ENCODE measurements at places on chromosomes 16 and 17.

DNA sequence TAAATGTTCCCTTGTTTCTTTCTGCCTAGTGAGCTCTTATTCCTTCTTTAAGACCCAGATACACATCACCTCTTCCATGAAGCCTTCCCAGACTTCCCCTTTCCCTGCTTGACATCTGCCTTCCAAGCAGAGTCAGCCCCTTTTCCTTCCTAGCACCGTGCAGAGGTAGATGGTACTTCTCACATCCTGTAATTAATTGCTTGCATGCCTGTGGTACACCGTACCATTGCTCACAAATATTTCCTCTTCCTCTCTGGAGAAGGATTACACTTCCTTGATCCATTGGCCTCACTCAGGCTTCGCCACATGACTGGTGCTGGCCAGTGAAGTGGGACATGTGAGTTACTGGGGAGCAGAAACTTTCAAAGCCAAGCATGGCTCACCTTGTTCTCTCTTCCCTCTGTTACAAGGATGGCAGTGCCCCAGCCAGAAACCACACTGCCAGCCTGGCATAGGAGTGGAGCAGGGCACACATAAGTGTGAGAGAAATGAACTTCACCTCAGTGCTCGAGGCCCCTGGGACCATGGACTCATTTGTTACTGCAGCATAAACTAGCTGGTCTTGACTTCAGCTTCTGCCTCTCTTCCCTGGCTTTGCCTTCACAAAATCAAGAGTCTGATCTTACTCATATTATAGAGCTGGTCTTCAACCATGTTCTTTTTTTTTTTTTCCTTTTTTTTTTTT is 44.0 kb downstream of the SOST start:
- no peak for DNase-seq

DNA sequence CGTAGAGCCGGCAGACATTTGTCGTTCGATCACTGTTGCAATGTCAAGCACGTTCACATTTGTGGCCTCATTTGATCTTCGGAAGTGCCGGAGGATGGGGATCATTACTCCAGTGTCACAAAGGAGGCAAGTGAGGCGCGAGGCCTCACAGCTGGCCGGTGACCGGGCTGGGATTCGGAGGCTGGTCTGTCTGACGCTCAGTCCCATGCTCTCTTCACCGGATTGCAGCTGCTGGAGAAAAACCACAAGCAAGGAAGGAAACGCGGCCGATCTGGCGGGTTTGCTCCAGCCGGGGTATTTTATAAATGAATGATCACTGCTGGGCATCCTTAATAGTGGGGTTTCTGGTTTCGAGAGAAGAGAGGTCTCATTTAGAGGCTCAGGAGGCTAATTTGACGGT is 127.8 kb downstream of the OR1D5 start:
- no peak for DNase-seq

DNA sequence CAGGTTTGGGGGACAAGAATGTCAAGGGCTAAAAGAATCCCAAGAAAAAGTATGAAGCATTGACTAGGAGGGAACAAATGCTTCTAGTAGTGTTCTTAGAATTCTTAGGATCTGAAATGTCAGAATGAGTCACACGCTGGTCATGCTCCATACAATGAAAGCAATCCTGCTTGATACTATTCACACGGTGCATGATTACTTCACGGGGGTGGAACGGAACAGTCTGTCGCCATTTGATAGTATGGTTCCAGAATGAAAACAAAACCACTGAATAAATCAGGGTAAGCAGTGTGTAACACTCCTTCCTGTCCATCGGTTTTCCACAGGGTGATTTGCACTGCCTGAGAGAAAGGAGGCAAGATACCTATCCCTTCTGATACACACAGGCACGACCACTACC is 22.9 kb upstream of the YWHAE start:
- DNase-seq = no peak

- no peak for DNase-seq
These were observed 197.4 kb downstream of the ZNF423 start for GRCh38 chr16:49658531-49658930.

GRCh38 chr17:78558989-78559388 is 18.2 kb downstream of the DNAH17 start:
- no peak for DNase-seq

- DNase-seq = peak; percentile 80
These were observed 63.6 kb upstream of the TBX2 start for GRCh38 chr17:61335845-61336655.

- DNase-seq = no peak
These were observed at the start of gene PRSS36 for GRCh38 chr16:31149894-31150890. Gene PRSS36 (minus strand): TSS chr16:31150066. CDS start chr16:31150035, 31 bp downstream.

DNA sequence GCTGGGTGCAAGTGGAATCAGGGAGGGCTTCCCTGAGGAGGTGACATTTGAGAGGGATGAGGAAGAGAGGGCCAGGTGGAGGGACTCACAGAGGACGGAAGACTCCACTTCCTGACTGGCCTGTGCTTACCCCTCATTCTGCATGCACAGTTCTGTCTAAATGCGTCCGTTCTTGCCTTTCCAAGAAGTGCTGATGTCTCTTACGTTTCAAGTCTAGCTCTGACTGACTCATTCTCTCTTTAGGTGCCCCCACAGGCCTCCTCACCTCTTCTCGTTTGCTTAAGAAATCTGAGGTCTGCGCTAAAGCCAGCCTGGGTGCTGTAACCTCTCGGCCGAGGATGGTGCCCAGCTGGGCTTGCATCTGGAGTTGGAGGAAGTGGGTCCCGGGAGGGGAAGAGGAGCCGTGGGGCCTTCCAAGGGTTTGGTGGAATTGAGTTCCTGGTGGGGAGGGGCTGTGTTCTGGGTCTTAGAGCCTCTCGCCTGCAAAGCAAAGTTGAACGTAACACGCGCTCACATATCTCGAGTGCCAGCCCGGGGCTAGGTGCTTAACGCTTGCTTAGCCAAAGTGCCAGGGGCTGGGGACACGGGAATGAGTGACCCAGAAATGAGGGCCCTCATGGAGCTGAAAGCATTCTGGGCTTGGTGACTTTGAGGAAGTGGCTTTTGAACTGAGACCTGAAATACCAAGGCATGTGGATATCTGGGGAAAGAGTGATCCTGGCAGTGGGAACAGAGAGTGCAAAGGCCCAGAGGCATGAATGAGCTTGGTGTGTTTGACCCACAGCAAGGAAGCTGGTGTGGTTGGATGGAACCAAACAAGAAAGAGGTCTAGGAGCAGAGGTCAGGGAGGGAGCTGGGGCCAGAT is 4.8 kb downstream of the IL4R start:
- no peak for DNase-seq

DNA sequence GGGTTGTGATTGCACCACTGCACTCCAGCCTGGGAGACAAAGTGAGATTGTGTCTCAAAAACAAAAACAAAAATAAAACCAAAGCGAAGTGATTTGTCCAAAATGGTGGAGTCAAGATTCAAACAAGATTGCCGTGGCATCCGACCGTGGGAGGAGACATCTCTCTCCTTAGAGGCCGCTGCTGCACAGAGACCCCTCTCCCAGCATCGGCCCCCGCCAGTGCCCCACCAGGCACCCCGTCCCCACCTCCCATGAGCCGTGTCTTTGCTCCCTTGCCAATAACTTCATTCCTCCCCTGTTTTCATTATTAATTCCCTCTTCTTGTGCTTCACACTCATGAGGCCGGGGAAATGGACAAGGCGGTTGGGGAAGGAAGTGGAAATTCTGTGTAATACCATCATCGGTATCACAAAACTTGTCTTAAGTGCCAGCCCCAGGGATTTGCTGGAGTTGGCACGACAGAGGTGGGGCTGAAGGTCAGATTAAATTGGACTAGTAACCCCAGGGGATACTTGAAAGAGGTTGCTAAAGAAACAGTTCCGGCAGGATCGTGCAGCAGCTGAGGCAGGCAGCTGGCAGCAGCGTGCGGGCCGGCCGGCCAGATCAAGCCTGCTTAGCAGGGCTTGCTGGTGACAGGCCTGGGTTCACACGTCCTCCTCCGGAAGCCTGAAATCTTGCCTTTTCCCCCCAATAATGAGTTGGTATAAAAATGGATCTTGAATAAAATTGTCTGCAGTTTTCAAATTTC is 66.8 kb downstream of the RTN4RL1 start:
- DNase-seq = no peak

DNA sequence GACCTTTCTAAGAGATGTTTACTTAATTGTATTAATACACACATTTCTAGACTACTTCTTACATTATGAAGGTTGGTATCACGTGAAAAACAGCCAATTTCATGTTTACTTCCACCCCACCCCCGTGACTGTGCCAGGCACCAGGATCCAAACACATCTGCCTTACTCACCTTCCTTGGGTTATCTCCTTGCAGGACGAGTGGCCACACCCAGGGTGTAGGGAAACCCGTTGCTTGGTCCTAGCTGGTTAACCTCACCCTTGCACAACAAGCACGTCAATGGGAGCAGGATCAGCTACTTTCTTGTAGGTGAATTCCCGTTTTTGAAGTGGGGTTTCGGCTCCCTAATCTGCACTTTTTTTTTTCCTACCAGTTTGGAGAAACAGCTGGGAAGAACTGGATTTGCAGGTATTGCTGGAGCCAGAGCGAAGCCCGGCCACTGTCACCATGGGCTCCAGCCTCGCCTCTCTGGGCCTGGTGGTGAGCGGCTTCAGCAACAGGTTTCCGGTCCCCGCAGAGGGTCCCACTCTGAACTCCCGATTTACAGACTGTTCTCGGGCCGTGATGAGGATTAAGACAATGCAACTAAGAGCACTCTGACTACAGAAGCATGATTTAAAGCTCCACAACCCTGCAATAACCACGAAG is 2.1 kb upstream of the UBB start:
- DNase-seq = no peak

DNA sequence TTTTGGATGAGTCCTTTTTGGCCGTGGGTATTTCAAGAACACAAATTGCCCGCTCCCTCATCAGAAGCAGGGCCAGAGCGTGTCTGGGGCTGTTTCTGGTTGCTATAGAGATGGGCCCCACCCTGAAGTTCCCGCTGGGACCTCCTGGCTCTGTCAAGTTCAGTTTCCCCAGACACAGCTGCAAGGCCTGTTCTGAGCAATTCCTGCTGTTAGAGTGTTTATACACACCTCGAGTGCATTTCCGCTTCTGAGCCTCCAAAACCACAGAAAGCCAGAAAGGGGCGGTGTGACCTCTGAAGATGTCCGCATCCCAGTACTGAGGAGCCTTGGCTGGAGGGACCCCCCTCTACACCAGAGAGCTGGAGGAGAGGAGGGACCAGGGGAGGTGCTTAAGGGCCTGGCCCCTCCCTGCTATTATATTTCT is 9.3 kb upstream of the WBP2 start:
- DNase-seq = peak; percentile 38

DNA sequence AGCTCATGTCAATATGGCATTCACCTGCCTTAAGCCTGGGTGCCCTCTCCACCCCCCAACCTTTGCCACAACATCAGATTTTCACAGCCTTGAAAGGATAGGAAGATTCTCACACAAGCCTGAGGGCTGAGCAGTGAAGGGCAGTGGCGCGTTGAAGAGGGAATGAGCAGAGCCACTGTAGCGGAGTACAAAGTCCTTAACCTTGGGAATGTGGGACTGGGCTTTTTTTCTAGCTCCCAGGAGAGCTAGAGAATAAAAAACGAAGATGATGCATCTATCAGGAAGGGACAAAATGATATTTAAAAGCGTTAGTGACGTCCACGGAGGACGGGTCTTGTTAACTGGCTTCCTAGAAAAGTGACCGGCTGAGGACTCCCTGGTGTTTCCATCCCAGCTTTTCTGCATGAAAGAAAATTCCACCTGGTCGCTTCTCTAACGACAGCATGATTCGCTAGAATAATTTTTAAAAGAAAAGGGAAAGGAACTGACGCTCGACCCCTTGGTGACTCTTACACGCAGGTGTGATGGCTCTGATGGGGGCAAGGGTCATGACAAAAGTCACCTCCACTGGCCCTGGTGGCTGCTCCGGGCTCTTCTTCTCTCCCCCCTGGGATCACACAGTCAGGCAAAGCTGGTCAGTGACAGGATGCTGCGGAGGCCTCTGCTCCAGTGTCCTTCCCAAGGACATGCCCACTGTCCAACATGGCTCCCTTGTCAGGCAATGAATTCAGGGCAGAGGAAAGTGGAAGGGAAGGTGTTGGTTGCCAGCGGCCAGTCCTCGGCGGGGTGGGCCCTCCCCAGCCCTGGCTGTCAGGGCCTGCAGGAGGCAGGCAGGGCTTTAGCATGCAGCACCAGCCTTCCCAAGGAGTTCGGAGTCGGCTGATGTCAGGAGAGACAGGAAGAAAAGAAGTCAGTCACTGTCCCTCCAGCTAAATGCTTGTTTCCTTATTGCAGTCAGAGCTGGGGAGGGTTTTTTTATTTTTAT is 58.4 kb upstream of the IRX3 start:
- no peak for DNase-seq

DNA sequence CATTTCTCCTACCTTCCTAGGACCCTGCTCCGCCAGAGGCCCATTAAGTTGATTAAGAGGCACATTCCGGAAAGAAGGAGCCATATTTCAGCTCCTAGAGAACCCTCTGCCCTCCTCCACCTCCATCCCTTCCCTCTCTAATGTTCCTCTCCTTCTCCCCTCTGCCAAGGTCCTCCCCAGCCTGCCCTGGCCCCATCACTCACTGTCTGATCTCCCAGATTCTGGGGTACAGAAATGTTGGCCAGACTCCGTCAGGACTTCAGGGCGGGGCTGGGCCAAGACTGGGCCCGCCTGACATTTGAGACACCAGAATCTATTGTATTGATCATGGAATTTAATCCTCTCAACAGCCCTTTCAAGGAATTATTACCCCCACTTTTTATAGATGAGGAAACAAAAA is 136.1 kb downstream of the TMEM132E start:
- DNase-seq = no peak

GRCh38 chr16:86026171-86026910 is 127.4 kb downstream of the IRF8 start:
- no peak for DNase-seq

- no peak for DNase-seq
These were observed 3.7 kb downstream of the VEZF1 start for GRCh38 chr17:57984261-57984890.

DNA sequence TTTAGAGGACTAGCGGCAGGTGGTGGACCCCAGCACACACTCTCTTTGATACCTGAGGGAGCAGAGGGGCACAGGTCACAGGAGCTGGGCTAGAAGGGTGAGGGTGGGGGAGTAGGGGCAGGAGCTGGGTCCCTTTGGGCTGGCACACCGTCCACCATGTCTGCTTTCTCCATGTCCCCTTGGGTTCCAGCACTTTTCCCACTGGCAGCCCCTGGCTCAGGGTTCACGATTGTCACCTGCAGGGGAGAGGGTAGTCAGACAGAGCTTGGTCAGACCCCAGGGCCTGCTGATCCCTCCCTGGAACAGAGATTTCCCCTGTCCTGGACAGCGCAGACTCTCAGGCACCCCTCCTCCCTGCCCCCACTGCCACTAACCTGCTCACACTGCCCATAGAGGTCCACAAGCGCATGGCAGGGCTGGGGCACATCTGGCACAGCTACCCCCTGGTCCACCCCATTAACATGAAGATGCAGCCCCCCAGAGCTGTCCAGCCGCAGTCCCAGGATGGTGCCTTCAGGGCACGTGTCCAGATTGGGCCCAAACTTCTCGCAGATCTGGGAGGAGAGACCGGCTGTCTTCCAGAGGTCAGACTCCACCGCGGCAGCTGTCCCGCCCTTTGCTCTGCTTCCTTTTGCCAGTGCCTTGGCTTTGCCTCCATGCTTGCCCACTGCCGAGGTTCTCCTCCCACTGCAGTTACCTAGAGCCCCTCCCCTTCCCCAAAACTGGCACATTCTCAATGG is 3.1 kb upstream of the GPS2 start:
- DNase-seq = no peak

- no peak for DNase-seq
These were observed 51.3 kb downstream of the SCNN1B start for GRCh38 chr16:23353440-23353839.

- peak; percentile 19 for DNase-seq
These were observed 3.8 kb downstream of the PMP22 start for GRCh38 chr17:15261258-15261801.

GRCh38 chr17:48181653-48182052 is 74.1 kb downstream of the SNX11 start:
- no peak for DNase-seq
